ENCODE measurements at places on chromosomes 11 and 22.

DNA sequence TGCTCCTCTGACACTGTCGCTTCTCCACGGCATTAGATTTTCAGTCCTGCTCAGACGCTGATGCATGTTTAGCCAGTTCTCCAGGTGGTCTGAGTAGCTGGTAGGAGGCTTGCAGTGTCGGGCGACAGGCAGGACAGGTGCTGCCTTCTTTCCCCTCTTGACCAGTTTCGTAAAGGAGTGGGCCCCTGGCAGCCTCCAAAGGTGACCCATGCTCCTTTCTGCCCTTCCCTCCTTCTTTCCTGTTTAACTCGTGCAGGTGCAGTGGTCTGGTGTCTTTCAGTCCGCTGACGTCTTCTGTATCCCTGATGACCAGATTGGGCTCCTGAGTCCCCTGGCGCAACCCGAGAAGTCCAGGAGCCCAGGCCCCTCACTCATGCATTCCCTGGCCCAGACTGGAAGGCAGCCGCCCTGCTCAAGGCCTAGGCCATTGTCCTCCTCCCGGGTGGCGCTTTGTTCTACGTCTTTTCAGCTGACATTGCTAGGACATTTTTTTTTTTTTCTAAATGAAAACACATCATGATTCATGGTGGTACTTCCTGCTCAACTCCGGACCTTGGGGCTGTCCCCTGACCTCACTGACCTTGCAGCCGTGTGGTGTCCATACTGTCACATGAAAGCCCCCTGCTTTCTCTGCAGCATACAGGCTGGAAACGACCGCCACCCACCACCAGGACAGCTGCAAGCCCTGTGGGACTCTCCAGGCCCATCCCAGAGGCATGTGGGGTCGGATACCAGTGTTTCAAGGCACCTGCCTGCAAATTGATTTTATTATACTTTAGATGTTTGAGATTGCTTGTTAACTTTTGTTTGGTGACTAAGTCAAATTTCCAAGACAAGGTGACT, 25.5 kb upstream of the TXNRD2 start:
- no peak for DNase-seq

DNA sequence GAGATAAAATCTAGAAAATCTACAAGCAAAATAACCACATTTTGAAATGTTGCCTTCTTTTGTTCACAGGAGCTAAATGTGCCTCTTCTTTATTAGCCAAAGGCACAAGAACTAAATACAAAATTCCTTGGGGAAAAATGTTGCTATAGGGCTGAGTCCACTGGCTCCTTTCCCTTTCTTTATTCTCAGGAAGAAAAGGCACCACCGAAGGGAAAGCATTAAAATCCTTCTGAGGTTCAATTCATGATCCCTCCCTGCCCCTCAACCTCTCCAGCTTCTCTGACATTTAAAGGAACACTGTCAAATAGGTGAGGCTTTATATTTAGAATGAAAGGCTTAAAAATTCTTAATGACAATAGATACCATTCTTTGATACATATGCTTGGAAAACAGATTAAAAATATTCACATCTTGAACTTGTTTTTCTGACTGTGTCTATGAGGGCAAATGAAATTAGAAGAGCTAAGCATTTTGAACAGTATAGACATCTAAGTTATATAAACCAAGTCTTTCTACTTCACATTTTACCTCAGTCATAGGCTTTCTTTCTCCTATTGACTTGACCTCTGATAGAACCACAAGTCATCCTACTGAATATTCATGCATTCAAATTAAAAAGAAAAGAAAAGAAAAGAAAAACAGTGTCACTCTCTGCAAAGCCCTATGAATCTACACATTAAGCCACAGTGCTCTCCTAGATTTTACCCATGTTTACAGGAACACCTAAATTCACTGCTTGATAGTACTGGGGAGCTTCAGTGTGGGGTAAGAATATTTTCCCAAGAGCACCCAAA, 148.2 kb downstream of the MAML2 start:
- DNase-seq, result no peak

DNA sequence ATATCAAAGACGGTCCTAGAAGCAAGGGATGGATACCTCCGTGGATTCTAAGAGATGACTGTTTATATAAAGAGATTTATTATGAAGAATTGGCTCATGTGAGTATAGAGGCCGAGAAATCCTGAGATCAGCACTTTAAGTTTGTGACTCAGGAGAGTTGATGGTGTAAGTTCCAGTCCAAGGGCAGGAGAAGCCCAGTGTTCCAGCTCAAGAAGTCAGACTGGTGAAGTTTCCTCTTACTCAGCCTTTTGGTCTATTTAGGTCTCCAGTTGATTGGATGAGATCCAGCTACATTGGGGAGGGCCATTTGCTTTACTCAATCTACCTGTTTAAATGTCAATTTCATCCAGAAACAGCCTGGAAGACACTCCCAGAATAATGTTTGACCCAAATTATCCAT, 45.1 kb downstream of the TSPAN18 start:
- DNase-seq, result no peak

DNA sequence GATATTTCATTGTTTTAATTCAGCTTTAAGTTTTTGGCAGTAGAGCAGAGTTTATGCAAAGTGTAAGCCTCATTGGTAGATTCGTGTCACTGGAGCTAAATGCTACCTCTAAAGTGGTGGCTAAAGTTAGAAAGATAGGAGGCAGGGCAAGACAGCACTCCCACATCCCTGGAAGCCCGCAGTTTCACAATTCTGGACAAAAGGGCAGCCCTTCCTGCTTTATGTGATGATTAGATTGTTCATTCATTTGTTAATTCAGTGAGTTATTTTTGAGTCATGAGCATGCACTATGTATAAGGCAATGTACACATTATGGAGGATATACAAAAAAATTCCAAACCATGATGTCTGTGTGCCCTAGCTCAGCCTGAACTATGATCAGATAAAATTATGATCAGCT, 52.1 kb upstream of the EIF3M start:
- no peak for DNase-seq

Data from activated gamma-delta T cell treated with anti-CD3 and anti-CD28 coated beads, Interleukin-2, amount 50 U/mL, for 16 hours (primary cell).